ENCODE measurements at places on chromosomes 16 and 17.

DNA sequence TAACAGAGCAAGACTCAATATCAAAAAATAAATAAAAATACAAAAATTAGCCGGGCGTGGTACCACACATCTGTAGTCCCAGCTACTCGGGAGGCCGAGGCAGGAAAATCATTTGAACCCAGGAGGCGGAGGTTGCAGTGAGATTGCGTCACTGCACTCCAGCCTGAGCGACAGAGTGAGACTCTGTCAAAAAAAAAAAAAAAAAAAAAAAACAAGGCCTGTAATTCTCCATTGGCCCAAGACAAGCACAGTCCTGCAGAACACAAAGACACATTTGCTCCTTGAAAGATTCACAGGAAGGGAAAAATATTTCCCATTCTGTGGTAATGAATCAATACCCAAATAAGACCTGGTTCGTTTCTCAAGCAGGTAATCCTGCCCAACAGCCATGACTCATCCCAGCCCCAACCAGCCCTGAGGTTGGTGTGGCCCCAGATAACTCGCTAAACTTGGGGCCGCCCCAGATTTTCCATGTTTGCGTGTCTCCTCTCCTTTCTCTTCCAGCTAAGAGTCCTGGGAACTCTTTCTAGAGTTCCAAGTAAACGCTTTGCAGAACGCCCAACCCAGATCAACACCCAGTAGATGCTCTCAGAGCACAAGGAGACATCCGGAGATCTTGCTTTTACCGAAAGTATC lies 40.3 kb upstream of the SNN start:
- no peak for DNase-seq

GRCh38 chr17:37025238-37025637 lies 76.5 kb downstream of the AATF start:
- DNase-seq = no peak

DNA sequence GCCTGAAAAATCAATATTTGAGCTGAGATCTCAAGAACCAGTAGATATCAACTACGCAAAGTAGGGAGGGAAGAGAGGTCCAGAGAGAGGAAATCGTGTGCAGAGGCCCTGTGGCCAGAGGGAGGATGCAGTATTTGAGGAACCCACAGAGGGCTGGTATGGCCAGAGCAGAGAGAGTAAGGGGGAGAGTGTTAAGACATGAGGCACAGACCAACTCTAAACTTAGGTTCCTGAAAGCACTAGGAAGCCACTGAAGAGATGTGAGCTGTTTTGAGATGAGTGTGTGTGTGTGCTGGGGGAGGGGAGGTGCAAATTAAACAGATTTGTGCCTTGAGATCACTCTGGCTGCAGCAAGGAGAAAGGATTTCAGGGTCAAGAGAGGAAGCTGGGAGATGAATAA lies 10.9 kb downstream of the SLC13A2 start:
- DNase-seq = no peak

GRCh38 chr17:49241040-49241439 lies 10.5 kb upstream of the PHOSPHO1 start:
- DNase-seq = no peak

GRCh38 chr16:67873435-67874370 lies 851 bp downstream of the EDC4 start:
- DNase-seq = no peak

DNA sequence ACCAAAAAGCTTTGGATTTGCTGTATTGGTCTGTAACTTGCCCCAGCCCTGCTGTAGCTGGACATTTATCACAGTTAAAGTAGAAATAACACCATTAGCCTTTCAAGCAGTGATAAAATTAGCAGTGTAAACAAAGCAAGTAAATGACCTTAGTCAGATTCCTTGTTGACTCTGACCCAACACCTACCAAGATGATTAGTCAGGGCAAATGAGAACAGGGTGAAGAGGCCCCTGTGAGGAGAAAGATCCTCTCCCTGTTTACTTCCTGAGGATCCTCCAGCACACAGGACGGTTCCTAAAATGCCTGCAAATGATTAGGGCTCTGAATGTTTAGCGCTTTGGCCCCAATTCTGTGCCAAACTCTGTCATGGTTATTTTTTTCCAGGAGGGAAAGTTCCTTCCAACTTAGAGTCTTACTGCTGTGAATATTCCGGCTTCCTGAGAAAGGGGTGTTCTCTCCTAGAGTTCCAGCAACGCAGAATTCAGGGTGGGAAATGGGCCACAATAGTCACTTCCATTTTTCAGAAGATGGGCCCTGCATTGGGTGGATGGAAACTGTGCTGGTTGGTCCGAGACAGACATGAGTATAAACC lies 259.0 kb upstream of the MYOCD start:
- DNase-seq = no peak

GRCh38 chr17:66967837-66968543 lies 3.5 kb downstream of the CACNG4 start:
- DNase-seq = no peak

DNA sequence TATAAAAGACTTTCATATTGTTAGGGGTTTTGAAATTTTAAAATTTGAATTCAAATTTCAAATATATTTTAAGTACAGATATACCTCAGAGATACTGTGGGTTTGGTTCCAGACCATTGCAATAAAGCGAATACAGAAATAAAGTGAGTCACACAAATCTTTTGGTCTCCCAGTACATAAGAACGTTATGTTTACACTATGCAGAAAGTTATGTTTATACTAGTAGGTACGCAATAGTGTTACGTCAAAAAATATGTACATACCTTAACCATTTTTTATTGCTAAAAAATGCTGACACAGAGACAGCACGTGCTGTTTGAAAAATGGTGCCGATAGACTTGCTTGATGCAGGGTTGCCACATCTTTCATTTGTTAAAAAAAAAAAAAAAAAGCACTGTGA lies 19.7 kb downstream of the NUP88 start:
- DNase-seq = no peak

- DNase-seq = no peak
Measured at GRCh38 chr16:30350134-30350871, 4.8 kb downstream of the CD2BP2 start.

- DNase-seq = no peak
Measured at GRCh38 chr16:70410734-70411133, 28.2 kb downstream of the ST3GAL2 start.

DNA sequence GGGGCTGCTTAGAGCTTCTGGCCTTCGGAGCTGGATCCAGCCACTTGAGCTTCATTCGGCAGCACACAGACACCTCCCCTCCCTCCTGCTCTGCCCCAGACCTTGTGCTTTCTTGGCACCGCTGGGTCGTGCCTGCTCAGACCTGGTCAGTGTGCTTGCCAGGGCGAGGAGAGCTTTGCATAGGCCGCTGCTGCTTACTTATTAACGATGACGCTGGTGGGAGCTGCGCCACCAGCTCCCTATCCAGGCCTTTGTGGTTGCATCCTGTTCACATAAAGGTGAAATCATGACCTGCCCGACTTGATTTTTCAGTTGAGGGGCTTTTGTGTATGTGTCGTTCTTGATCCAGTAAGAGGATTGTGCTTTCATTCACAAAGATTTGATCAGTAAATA lies 101.1 kb downstream of the MSI2 start:
- no peak for DNase-seq

- no peak for DNase-seq
Measured at GRCh38 chr17:50100921-50101345, 5.8 kb downstream of the PDK2 start.

DNA sequence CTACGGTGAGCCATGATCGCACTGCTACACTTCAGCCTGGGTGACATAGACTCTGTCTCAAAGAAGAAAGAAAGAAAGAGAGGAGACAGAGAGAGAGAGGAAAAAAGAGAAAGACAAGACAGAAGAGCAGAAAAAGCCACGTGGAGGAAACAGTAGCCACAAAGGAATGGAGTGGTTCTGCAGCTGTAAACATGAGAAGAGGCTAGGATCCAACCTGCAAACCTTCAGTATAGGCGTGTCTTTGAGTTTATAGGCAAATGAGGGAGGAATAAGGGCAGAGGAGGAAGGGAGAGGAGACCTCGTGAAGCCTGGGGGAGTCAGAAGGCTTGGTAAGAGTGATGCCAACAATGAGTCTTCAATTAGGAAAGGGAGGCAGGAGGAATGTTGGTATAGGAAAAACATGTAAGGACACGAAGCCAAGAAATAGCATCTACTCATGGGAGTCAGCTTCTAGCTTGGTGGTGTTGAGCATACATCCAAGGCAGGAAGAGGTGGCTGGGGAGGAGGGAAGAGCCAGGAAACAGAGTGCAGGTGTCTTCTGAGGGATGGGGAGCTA lies 3.9 kb downstream of the MED9 start:
- no peak for DNase-seq

DNA sequence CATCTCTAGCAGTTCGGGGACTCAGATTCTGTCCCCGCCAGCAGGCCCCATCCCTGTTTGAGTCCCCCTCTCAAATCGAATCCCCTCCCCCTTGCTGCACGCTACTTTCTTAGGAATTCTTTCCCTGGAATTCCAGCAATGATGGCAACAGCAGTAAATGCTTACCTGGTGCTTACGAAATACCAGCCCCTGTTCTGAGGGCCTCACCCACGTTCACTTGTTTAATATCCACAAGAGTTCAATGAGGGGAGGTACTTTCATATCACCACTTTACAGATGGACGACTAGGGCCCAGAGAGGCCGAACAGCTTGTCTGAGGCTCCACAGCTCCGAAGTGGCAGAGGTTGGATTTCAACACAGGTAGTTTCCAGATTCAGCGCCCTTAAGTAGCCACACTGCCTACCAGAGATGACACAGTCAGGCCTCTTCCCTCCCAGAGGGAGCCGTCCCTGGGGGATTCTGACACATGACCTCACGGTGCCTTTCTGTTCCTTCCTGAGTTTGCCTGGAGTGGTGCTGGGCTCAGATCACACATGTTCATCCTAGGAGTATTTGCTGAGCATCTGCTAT lies 120.7 kb upstream of the GSE1 start:
- no peak for DNase-seq

DNA sequence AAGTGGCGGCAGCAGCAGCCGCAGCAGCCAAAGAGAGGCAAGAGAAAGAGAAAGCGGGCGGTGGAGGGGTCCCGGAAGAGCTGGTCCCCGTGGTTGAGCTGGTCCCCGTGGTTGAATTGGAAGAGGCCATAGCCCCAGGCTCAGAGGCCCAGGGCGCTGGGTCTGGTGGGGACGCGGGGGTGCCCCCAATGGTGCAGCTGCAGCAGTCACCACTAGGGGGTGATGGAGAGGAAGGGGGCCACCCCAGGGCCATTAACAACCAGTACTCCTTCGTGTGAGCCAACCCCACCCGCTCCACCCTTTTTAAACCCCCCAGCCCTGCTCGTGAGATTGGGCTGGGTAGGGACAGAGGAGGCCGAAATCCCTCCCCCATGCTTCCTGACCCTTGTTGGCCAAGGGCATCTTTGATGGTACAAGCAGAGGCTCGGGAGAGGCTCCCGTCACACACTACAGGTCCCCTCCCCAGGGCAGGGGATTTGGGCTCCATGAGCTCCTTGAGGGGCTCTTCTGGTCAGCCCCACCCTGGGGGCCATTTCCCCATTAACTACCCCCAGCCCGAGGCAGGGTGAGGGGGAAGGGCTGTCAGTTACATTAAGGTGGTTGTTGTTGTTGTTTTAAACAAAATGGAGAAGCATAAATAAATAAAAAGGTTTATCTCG lies 4.6 kb upstream of the ATP2A1 start:
- peak; percentile 26 for DNase-seq

GRCh38 chr16:77905374-77905920 lies 116.9 kb upstream of the CLEC3A start:
- DNase-seq = no peak

DNA sequence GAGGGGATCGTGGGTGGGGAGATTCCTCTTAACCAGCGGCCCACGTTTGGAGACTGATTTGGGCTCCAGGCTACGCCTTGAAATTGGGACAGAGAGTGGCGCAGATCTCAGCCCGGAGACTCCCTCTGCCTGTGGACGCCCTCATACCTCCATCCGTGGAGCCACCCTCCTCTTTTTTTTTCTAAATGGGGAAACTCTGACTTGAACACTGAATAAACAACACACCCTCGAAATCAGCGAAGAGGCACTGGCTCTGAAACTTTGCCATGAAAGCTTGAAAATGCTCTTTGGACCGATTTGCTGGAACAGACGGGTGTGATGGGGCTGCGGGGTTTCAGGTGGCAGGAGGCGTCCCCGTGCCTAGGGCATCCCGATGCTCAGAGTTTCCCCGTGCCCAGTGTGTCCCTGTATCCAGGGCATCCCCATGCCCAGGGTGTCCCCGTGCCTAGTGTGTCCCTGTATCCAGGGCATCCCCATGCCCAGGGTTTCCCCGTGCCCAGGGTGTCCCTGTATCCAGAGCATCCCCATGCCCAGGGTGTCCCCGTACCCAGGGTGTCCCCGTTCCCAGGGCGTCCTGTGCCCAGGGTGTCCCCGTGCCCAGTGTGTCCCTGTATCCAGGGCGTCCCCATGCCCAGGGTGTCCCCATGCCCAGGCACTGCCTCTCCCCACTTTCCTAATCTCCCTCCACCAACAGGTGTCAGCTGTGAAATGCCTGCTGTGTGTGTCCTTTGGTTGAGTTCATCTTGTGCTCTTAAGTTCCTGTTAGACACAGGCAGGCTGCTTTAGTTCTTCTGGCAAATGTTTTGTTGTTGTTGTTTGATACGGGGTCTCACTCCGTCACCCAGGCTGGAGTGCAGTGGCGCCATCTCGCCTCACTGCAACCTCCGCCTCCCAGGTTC lies 187.0 kb downstream of the SEC14L1 start:
- no peak for DNase-seq

GRCh38 chr16:56382459-56382858 lies 42.9 kb downstream of the AMFR start:
- DNase-seq = no peak

DNA sequence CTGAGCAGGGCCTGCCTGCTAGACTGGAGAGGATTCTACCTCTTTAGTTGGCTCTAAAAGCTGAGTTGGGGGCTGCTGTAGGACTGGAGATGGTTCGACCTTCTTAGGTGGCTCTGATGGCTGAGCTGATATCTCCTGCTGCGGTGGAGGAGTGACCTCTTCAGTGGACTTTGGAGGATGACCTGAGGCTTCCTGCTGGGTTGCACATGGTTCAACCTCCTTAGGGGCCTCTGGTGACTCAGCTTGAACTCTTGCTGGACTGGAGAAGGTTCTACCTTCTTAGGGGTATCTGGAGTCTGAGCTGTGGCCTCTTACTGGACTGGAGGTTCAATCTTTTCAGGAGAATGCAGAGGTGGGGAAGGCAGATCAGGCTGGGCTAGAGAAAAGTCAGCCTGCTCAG lies 48.9 kb upstream of the TMEM97 start:
- DNase-seq = no peak

DNA sequence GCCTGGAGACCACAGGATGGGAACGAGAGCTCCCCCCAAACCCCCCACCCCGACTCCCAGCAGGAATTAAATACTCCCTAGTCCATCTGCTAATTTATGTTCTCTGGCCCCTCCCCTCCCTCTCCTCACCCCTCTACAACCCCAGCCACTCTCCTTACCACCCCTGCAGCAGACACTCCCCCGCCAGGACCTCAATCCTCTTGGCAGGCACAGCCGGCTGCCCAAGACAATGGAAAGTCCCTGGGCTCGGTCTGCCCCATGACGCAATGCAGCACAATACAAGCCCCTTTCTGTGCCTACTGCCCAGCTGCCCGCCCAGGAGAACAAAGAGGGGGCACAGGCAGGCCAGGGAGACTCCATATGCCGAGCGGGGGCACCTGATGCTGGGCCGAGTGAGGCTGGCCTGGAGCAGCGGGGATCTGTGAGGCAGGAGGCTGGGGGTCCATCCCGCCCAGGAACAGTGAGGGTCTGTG lies 30.3 kb upstream of the CDC42EP4 start:
- DNase-seq = no peak
